NCI-H446 (cell line): ENCODE measurements at places on chromosomes 5 and 9.

- no peak for DNase-seq
Measured at GRCh38 chr9:94934816-94935328, 208.4 kb downstream of the AOPEP start.

DNA sequence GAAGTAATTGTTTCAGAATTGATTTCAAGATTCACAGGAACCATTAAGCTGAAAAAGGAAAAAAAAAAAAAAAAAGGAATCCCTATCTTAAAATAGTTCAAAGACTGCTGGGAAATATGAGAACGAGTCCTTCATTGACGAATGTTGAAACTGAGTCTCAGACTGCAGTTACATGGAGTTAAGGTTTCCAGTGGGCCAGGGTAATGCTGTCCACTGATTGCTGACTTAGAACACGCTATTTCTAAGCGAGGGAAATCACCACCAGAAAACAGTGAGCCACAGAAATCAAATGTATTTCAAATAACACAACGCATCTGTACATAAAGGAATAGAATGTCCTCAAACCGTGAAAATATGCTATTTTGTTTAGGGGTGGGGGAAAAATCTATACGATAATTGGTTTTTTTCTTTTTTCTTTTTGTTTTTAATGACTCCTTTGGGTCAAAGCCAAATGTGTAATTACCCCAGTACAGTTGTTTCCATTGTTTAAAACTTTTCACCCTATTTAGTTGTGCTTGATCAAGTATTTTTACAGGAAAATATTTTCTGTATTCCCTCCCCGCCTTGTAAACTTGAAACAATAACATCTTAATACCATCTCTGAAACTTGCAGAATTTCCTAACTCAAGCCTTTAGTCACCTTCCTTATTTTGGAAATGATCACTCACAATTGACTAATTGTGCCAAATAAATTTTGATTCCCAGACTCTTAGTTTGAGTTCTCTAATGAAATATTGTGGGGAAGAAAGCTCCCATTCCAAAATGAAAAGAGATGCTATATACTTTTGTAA is 208.3 kb downstream of the MCTP1 start:
- no peak for DNase-seq

GRCh38 chr5:179124273-179124852 is 64.2 kb downstream of the ZNF354C start:
- no peak for DNase-seq

- DNase-seq, result no peak
Measured at GRCh38 chr5:88892669-88893068, 9.7 kb upstream of the MEF2C start.

GRCh38 chr5:8949908-8950307 is 596.0 kb downstream of the SEMA5A start:
- DNase-seq, result no peak

- DNase-seq, result peak; percentile 24
Measured at GRCh38 chr9:70535546-70536323, 121.3 kb upstream of the KLF9 start.

DNA sequence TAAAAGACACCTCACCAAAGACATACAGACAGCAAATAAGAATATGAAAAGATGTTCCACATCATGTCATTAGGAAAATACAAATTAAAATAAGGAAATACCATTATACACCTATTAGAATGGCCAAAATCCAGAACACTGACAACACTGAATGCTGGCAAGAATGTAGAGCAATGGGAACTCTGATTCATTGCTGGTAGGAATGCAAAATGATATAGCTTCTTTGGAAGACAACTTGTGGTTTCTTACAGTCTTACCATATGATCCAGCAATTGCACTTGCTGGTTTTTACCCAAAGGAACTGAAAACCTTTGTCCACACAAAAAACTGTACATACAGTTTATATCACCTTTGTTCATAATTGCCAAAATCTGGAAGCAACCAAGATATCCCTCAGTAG is 6.5 kb downstream of the TMEM161B start:
- DNase-seq, result no peak

DNA sequence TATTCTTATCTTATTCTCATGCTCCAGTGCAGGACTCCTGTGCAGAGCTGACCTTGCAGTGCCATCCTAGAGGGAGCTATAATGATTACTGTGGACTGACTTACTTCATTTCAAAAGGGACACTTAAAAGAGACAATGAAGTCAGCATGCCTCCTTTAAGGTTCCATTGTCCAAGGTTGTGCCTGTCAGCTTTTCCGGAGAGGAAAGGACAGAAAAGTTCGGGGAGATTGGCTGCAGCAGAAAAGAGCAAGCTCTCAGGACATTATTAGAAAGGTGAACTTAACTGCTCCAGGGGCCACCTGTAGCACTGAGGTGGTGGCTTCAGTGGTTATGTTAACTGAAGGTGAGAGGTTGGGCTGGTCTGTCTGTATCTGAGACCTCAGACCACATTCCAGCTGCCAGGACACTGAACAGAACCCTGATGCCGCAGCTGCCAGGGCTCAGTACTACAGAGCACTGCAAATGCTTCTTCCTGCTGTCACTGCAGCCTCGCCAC is 112.9 kb downstream of the ST8SIA4 start:
- DNase-seq, result no peak

DNA sequence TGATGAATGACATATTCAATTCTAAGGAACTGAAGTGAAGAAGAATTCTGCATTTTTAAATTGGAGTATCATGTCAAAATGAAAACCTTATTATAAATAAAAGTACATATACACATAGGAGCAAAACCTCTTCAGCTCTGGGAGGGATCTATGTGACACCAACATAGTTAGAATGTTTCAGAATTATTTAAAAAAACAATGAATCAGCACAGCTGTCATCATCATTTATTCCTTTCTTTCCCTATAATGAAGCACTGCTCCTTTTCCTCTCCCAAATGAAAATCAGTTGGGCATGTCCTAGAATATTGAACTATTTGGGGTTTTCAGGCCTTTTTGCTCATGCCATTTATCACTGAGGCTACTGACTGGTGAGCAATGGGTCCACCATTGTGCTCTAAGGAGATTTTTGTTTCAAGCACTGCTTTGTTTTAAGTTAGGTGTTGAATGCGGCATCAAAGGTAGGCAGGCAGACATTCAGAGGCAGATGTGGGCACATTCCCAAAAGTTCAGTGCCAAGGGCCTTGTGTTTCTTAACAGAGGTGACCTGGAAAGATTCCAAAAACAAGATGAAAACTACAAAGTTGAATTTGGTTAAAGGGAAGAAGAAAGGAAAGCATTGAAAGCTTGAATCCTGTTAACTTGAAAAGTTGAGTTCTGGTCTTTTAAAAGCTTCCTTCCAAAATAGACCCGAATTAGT is 126.4 kb upstream of the ADAMTSL1 start:
- no peak for DNase-seq

- no peak for DNase-seq
Measured at GRCh38 chr9:91905991-91906469, 44.0 kb downstream of the ROR2 start.

DNA sequence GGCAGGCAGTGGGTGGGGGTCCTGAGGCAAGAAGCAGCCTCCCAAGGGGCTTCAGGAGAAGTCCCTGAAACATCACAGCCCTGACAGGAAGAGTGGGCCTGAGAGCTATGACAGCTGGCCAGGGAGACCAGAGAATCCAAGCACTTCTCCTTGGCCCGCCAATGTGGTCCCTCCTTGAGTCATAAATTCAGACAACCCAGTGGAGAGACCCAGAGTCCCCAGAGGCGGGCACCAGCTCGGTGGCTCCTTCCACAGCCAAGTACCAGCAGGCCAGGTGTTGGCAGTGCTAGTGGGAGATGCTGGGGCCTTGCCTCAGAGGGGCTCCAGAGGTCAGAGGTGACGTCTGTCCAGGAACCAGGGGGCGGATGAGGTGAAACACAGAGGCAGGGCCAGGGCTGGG is 1.6 kb upstream of the DOK3 start:
- no peak for DNase-seq

- DNase-seq, result no peak
Measured at GRCh38 chr5:140186267-140186671, 11.3 kb downstream of the CYSTM1 start.

DNA sequence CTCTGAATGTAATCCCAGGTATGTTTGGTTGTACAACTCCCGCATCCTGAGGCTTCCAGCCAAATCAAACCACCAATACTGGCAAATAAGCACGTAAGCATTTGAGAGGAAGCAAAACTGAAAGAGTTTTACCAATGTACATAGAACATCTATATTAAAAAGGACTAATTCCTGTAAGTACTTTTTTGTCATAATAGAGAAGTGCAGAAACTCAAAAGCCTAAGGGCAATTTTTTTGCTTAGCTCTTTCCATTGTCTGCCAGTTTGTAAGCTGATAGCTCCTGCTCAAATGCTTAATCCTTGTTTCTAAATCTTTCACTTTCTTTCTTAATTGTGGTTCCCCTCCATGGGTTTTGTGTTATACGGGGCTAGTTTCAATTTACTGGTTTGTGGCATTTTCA is 1151.8 kb downstream of the CDH12 start:
- no peak for DNase-seq

GRCh38 chr9:107547303-107547702 is 57.7 kb upstream of the KLF4 start:
- no peak for DNase-seq

- peak; percentile 40 for DNase-seq
Measured at GRCh38 chr5:35202319-35203111, 27.8 kb downstream of the PRLR start.

DNA sequence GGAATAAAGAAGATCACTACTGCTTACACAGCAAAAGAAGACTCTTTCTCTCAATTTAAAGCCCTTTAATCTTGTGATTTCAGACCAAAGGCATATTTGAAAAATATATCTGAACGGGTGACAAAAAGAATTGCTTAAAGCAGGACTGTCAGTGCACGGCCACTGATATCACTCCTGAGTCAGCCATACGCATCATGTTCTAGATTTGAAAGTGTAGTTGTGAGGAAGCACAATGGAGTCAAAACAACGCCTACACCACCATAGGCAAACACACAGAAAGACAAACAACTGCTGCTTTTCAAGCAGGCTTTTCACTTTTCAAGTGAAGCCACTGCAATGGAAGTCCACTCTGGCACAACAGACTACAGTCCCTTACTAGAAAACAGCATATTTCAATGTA is 141.7 kb downstream of the AUH start:
- DNase-seq, result no peak

DNA sequence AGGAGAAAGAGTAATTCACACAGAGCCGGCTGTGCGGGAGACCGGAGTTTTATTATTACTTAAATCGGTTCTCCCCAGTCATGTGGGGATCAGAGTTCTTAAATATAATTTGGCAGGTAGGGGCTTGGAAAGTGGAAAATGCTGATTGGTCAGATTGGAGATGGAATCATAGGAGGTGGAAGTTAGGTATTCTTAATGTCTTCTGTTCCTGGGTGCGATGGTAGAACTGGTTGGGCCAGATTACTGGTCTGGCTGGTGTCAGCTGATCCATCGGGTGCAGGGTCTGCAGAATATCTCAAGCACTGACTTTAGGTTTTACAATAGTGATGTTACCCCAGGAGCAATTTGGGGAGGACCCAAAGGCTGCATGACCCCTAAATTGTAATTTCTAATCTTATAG is 4.6 kb upstream of the CERCAM start:
- DNase-seq, result no peak

DNA sequence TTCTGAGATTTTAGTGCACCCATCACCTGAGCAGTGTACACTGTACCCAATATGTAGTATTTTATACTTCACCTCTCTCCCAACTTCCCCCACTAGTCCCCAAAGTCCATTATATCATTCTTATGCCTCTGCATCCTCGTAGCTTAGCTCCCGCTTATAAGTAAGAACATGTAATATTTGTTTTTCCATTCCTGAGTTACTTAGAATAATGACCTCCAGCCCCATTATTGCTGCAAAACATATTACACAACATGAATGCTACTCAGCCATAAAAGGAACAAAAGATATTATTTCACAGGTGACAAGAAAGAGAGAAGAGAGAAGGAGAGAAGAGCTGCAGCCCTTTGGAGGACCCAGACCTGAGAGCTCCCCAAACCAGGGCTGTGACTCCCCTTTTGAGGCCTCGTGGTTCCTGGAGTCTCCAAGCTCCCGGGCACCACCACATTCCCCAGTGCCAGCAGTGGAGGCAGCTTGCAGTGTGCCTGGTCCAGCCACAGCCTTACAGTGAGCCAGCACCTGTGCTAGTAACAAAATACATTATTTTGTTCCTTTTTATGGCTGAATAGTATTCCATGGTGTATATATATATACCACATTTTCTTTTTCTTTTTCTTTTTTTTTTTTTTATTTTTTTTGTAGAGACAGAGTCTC is 194.5 kb upstream of the DAB2 start:
- no peak for DNase-seq

DNA sequence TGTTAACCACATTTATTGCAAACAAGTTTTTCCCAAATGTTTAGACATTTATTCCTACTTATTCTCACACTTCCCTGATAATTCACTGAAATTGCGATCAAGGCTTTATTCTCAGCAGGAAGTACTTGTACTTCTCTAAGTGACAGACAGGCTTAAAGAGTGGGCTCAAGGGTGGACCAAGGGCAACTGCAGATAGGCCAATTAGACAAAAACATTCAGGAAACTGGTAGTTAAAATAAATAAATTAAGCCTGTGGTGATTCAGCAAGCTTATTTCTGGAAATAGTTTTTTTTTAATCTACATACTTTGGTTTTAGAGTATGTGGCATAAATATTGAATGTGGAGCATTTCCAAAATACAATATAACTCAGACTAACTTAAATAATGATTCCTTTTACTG is 136.1 kb downstream of the UGCG start:
- DNase-seq, result no peak

GRCh38 chr9:72984991-72985390 is 32.1 kb upstream of the ALDH1A1 start:
- DNase-seq, result no peak

DNA sequence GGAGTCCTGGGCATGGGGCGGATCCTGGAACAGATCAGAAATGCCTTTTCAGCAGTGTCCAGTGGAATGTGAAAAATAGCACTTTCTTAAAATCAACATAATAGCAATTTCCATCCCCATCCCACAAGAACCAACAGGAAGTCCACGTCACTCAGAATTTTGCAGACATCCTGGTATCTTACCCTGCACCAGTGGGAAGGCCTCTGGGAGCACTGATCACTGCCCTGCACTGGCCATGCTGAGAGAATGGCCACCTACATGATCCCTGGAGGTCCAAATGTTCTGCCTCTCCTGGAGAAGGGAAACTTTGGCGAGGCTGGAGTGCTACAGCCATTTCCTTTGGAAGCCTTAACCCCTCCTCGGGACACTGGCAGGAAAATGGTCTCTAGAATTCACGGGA is 173.8 kb downstream of the SGCD start:
- no peak for DNase-seq

DNA sequence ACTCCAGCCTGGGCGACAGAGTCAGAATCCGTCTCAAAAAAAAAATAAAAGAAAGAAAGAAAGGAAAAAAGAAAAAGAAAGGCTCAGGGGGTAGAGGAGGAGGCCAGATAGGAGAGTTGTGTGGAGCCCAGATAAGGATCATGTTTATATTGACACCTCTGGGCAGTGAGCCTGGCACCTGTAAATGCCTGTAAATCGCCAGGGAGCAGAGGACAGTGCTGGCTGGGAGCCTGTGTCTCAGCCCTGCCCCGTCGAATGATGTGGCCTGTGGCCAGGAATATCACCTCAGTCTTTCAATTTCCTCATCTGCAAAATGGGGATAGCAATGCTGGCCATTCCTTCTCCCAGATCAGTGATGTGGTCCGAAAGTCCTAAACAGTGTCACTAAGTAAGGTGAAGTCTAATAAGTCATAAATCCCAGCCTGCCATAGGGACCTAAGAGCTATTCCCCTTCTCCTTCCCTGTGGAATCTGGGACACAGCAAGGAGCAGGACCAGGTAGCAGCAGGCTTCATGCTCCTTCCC is 10.3 kb upstream of the ABO start:
- DNase-seq, result no peak
